ENCODE measurements at places on chromosomes 11 and 22.

DNA sequence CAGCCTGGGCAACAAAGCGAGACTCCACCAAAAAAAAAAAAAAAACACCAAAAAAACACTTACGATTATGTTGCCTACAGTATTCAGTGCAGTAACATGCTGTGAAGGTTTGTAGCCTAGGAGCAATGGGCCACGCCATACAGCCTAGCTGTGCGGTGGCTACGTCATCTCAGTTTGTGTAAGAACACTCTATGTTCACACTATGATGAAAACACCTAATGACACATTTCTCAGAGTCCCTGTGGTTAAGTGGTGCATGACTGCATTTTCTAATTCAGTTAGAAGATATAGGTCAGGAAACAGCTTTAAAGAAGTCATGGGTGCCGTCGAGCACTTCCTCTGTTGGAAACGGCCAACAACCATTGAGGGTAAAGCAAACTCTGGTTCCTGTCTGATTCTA lies 75.7 kb upstream of the ANO1 start:
- no peak for DNase-seq

DNA sequence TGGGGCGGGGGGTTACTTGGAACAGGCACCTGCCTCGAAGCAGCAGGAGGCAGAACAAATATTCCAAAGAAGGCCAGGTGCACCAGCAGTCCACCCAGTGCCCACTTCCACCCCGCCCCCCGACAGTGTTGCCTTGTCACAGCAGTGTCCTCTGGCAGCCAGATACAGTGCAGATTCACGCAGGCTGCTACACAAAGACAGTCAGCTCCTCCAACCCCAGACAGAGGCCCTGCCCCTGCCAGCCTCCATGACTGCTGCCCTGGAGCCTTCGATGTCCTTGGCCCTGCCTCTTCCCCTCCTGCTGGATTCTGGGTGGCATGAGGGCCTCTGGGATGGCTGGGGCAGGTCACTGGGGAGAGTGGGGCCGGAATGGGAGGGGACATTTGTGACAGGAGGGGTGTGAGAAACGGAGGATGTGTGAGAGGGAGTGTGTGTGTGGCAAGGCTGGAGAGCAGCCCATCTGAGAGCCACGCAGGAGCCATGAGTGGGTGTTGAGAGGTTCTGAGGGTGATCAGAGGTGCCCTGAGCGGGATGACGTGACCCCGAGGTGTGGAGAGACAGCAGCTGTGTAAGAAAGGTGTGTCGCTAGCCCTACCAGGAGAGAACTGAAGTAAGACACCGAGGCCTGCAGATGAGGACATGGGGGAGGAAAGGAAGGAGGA lies 173.7 kb downstream of the CEP164 start:
- DNase-seq, result no peak

DNA sequence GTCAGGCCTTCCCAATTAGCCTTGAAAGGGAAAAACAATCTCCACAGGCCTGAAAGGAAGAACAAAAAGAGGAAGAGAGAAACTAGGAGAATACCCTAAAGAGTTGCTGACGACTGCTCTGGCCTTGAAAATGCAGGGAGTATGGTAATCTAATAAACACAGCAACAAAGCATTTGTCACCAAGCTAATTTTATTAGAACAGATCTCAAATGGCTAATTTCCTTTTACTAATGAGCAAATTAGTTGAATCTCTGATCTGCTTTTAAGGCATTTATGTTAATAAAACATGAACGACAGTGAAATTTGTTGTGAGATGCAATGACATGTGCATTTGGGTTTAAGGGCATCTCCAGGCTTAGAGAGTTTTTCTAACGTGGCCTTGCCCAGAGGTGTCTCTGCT lies 212.2 kb downstream of the BUD13 start:
- DNase-seq, result no peak

DNA sequence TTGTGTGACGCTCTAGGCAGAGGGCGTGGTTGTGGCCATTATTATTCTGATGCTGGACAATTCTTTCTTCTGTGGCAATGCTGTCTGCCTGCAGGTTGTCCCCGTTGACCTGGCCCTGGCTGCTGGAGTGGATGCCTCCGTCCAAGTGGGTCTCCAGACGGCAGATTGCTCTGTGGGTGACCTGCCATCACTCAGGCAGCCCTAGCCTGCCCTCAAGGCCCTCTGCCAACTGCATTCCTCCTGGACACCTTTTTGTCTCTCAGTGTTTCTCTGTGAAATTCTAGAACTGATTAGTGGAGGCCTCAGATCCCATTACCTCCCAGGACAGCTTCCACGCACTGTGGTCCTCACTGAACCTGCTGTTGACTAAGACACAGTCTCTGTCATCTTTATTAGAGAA lies 86.7 kb downstream of the TBC1D22A start:
- DNase-seq, result no peak

- DNase-seq, result no peak
Observed at GRCh38 chr11:108909921-108910320, 245.1 kb downstream of the DDX10 start.

DNA sequence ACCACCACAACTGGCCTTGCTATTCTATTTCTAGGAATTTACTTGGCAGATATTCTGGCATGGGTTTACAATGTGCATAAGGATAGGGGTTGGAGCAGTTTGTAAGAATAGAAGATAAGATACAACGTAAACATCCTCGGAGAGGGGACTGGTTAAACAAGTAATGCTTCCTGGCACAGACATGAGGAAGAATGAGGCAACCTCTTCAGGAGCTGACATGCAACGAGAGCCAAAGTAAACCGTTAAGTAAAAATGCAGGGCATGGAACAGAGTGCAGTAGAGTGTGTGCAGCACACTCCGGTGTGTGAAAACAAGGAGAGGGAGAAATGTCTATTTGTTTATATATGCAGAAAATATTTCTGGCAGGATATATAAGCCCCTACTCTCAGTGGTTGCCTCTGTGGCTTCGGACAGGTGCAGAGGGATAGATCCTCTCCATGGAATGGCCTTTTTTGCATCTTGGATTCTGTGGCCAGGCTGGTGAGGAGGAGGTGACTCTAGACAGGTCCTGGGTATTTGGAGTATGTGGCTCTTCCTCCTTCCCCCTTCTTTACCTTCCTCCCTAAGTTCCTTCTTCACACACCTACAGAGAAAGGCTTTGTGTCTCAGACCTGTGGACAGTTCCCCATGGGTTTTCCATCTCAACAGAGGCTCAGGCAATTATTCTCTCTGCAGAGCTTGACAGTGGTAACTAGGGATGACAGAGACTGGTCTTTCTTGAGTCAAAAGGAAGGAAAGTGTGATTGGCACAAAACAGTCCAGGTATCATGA lies 2.5 kb downstream of the RAB36 start:
- no peak for DNase-seq

DNA sequence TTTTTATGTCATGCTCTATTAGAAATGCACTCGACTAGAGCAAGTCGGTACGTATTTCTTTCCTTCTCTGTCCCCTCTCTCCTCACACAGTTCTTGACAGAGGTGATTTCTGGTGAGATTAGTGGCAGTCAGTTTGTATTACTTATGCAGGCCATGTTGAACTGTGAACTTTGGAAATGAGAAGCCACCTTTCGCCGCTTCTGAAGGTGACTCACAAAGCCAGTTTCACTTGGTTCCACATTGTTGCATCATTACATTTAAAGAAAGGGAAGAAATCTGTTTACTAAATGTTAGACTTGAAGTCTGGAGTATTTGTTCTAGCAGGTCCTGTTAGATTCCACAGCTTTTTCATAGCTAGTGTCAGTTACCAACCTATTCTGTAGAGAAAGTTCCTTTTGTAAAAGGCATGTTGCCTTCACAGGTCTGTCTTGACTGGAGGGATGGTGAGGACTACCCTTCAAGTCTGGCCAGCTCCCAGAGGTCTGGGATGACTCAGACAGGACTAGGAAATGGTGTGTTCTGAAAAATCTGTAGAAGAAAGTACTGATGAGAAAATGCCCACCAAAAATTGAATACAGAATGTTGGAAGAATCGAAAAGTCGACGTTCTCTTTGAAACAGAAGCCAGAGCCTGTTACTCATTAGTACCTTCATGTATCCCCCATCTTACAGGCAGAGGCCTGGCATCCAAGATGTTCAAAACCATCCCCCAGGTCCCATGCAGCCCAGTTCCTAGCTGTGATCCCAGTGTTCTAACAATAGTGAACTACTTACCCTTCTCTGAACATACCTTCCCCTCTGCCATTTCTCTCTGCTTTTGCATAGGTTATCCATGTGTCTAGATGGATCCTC lies 181.4 kb downstream of the DBX1 start:
- DNase-seq, result no peak

GRCh38 chr11:65857500-65857852 lies 504 bp downstream of the CFL1 start:
- DNase-seq, result no peak

DNA sequence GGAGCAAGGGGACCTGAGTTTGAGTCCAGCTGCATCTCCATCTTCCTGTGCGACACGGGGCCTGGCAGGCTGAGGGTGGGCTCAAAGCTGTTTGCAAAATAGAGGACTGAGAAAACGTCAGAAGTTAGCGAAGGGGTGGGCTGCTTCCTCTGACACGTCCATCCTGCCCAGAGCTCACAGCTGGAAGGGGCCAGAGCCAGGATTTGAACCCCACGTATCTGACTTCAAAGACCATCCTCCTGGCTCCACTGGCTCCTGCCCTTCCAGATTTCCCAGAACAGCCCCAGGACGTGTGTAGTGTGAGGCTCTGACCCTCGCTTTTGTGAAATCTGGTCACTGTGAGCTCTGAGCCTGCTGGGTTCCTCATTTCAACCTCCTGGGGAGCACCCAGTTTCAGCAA lies 56.3 kb downstream of the CD82 start:
- DNase-seq, result no peak

DNA sequence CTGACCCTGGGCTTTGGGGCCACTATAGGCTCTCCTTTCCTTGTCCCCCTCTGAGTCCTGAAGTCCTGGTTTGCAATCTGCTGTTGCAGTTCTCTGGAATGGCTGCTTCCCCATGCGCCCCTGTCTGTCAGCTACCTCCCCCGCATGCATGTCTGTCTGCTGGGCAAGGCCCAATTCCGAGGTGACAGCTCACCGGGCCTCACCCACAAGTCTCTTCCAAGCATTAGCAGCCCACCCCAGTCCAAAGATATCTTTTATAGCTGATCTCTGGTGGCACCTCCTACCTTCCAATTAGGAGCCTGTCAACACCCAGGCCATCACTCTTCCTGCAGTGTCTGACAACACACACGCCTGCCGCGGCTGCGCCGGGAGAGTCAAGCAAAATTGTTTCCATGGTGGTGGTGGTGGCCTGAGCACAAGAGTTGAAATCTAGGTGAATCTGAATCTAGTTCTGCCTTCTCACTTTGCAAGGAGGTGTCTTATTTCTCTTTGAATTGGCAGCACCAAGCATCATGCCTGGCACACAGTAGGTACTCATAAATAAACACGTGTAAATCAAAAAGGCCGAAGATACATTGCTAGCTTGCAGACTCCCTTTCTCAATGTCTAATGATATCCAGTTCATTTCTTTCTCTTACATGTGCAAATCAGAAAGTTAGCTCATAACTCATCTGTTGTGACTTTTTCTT lies 1.2 kb upstream of the LMO2 start:
- no peak for DNase-seq

DNA sequence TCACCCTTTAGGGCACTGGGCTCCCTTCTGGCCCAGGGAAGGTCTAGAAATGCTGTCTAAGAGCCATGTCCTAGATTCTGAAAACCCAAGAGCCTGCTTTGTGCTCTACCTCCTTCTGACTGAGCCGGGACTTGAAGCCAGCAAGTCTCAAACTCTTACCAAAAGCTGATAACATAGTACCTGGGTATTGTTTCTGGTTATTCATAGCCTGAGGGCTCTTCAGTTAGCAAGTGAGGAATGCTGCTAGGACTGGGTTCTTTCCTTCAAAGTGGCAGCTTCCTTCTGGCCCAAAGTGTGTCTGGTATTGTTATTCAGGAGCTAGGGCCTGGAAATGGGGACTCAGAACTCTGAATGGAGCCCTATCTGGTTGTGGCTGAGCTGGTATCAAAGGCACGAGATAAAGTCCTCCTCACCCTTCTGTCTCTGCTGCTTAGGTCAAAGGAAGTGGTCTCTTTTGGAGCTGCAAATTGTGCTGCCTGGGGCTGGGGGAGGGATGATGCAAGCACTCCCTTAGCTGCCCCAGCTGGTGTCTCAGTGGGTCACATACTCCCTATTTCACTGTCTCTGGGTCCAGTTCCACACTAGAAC lies 696.0 kb upstream of the CCDC179 start:
- no peak for DNase-seq

DNA sequence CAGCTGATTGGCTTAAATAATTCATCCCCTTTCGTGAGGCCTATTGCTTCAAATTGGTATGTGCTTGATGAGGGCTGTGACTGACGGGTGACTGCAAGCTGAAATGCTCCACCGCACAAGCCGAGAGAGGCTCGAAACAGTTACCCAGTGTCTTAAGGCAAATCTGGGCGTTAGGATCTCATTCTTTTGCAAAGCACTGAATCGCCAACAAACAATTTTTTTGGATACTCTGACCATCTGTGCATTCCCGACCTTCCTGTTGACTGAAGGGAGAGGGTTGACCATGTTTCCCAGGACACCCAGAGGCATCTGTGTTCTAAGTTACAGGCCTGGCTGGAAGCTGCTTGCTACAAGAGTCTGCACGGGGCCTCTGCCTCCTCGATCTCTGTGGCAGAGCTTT lies 32.1 kb downstream of the CACNG2 start:
- DNase-seq, result no peak

DNA sequence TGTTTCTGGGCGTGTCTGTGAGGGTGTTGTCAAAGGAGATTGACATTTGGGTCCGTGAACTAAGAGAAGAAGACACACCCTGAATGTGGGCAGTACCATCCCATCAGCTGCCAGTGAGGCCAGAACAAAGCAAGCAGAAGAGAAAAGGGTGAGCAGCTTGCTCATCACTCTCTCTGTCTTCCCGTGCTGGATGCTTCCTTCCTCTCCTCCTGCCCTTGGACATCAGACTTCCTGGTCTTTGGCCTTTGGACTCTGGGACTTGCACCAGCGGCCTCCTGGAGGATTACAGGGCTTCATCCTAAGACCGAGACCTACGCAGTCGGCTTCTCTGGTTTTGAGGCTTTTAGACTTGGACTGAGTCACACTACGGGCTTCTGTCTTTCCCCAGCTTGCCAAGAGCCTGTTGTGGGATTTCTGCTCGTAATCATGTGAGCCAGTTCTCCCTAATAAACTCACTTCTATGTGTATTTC lies 18.8 kb downstream of the APOL2 start:
- no peak for DNase-seq

GRCh38 chr11:67463680-67464410 lies 5.2 kb downstream of the TMEM134 start:
- DNase-seq, result no peak

Measured in D721Med (cell line).